ENCODE measurements at places on chromosomes 5 and 9.

GRCh38 chr5:115465431-115465830 lies 79.1 kb downstream of the FEM1C start:
- no peak for DNase-seq

DNA sequence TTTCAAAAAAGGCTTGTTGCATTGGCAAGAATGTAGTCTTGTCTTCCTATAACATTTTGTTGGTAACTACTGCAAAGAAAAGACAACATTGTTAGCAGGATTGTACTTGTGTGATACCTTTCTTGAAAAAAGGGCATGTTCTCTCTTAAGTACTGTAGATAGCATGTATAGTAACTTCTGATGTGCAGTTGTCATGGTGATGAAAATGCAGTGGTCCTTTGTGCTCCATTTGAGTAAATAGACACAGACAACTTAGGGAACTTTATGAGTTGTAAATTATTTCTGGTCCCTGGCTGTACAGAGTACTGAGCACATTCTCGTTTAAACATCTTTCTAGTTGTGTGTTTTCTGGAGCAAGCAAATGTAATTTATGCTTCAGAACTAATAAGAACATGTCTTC lies 103.3 kb downstream of the CD180 start:
- no peak for DNase-seq

DNA sequence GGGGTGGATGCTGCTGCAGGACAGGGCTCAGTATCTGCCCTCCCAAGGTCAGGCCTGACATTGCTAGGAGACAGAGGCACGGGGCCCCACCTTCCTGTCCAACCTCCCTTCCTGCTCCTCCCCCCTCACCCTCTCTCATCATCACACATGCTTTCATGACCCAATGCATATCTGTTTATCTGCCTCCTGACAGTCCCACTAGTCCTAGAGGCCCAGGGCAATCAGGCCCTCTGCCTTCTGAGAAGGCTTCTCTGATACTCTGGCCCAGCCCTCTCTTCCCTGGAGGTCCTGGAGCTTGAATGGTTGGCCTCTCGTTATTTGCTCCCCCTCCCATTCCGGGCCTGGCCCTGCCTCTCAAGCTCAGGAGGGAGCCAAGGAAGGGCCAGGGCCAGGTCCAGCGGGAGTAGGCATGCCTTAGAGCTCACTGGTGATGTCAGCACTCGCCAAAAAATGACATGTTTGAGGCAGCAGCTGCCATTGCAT lies 90.6 kb upstream of the SAP30L start:
- no peak for DNase-seq

- DNase-seq, result no peak
These were observed 53.3 kb upstream of the AGXT2 start for GRCh38 chr5:35101016-35101415.

Measured in SHP77 treated with DMSO at 0.1 percent for 48 hours (cell line).